ENCODE measurements at places on chromosomes 5 and 9. TPM values are rescaled to one million over a fixed set of nuclear protein-coding genes. Genes with fewer than 3 reads are reported as not detected.

SLC23A1 gene
- total RNA-seq, result under 0.01 TPM

CDH6 gene
- total RNA-seq, result 0.14 TPM

GDF9 gene
- 0.57 TPM for total RNA-seq

SKP1 gene
- total RNA-seq, result 139 TPM
